ENCODE measurements at places on chromosomes 3 and 15.
A peak's percentile ranks its signal among the peaks of the same experiment; 100 is the strongest.

DNA sequence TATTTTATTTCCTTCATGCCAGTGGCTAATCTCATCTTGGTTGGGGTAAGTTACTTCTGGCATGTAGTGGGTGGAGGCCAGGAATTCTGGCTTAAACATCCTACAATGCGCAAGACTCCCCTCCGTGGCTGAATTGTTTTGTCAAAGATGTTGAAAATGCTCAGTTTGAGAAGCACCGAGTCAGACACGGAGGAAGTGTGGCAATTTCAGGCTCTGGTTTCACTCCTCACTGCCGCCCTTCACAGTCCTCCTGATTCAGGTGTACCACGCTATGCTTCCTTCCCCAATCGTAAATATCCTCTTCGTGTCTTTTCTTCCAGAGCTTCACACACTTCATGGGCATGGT lies 150.7 kb downstream of the OPA1 start:
- DNase-seq, result no peak

DNA sequence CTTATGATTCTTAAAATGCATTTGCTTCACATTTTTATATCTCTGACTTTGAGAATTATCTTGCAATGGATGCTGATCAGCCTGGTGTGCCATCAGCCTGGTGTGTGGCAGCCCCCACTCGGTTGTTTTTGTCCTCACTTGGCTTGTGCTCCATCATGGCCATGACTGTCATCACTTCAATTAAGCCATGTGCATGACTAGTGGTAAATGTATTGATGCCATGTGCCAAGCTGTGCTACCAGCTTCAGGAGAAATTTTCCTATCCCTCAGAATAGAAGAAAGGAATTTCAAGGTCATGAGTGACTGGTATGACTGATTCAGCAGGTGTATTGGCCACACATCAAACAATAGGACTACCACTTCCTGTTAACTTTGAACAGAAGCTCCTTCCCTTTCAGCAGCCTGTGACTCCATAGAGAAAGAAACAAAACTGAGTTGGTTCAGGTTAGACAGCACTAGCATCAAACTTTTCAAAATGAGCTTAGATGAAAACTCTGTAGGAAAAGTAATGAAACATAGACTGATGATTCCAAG lies 251.7 kb downstream of the GRM7 start:
- no peak for DNase-seq

- no peak for DNase-seq
Observed at GRCh38 chr3:179430277-179430870, 20.9 kb downstream of the GNB4 start.

DNA sequence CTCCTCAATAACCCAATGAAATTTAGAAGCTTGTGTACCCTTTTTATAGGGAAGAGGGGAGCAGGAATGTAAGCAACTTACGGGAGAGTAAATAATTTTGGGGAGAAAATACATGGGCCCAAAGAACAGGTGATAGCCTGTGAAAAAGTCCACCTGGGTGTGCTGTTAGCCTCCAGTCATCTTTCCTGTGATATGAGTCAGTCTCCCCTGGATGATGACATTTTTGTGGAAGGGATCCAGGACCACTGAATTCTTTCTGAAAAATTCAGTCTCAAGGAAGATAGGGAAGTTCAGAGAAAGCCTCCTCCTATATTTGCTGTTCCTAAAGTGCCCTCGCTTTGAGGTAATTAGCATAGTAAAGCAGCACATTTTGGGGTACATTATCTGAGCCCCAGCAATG lies 149.8 kb downstream of the SQOR start:
- no peak for DNase-seq

GRCh38 chr15:67303490-67304363 lies 49.1 kb downstream of the IQCH start:
- peak; percentile 67 for DNase-seq

DNA sequence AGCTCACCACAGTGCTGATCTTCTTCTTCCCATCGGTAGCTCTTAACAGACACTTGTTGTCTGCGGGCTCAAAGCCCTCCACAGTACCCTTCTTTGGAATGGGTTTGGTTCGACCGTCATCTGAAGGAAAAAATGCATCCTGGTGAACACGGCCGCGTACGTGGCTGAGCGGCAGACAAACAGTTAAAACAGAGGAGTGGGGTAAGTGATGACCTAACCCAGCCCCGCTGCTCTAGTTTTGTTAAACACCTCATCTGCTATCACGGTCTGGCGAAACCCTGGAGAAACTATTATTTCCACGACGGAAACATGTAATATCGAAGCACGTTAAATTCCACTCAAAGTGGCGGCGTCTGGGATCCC lies 725 bp downstream of the SRP14 start:
- DNase-seq, result no peak

GRCh38 chr3:98982351-98982750 lies 80.9 kb upstream of the DCBLD2 start:
- no peak for DNase-seq

GRCh38 chr15:73564255-73564654 lies 68.9 kb downstream of the NPTN start:
- no peak for DNase-seq

GRCh38 chr15:66865622-66866611 lies 163.9 kb downstream of the SMAD6 start:
- peak; percentile 83 for DNase-seq

- DNase-seq, result no peak
Observed at GRCh38 chr15:85621094-85621493, 173.6 kb downstream of the KLHL25 start.

Data from CD4-positive, alpha-beta T cell treated with Interferon alpha-2 for 1 hour (primary cell).